ENCODE measurements at places on chromosomes 1 and 21. TPM values are rescaled to one million over a fixed set of nuclear protein-coding genes. Genes with fewer than 3 reads are reported as not detected.

DNA sequence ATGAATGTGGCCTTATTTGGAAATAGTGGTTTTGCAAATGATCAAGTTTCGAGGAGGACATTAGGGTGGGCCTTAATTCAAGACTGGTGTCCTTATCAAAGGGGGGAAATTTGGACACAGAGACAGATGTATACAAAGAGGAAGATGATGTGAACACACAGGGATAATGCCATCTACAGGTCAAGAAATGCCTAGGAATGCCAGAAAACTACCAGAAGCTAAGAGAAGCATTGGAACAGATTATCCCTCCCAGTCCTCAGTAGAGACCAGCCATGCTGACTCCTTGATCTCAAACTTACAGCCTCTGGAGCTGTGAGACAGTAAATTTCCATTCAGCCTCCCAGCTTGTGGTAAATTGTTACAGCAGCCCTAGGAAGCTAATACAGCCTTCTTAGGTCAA, 151.4 kb downstream of the PTGER3 start:
- peak; percentile 31 for DNase-seq

- no peak for DNase-seq
Observed at GRCh38 chr1:225423518-225423855, 4.4 kb downstream of the LBR start.

C4BPA gene
- total RNA-seq, result not detected

DNA sequence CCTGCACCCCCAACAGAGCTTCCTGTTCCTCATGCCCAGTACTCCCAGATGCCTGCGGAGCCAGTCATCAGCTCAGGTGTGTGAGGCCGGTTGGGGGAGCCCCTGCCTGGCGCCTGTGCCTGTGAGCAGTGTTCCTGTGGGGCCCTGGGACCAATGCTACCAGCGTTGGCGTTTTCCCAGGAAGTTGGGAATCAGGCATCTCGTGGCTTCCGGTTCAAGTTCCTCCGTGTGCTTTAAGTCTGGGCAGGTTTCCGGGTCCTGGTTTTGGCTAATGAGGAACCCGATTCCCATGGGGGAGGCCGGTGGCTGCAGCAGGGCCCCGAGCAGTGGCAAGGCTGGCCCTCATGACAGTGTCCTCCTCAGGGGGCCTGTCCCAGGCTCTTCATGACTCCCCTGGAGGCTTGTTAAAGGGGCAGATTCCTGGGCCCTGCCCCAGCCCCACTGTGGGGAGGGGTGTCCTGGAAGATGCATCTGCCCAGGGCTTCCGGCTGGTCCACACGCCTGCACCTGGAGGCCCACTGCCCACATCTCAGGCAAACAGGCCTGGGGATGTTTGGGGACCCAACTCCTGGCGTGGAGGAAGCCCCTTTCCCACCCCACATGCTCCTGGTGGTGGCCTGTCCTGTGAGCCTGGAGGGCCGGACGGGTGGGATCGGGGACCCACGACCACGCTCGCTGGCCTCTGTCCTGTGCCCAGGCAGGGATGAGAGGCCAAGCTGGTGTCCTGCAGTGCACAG, 26.2 kb downstream of the TP73 start:
- no peak for DNase-seq

LCA5L gene
- 0.65 TPM for total RNA-seq

DNA sequence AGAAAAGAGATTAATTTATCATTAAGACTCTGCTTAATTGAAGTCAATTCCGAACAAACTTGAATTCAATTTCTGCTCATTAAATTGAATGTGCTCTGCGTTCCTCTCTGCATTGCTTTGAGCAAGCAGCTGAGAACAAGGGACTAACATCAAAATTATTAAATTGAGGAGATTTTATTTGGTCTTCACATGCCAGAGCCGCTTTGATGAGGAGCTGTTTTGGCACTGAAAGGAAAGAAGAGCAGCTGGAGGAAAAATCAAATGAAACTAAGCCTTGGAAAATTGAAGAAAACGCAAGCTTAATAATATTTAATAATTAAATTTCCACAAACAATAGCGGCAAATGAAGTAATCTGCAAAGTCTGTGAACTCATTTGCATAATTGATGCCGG, 222.0 kb upstream of the PKN2 start:
- DNase-seq, result no peak

DNA sequence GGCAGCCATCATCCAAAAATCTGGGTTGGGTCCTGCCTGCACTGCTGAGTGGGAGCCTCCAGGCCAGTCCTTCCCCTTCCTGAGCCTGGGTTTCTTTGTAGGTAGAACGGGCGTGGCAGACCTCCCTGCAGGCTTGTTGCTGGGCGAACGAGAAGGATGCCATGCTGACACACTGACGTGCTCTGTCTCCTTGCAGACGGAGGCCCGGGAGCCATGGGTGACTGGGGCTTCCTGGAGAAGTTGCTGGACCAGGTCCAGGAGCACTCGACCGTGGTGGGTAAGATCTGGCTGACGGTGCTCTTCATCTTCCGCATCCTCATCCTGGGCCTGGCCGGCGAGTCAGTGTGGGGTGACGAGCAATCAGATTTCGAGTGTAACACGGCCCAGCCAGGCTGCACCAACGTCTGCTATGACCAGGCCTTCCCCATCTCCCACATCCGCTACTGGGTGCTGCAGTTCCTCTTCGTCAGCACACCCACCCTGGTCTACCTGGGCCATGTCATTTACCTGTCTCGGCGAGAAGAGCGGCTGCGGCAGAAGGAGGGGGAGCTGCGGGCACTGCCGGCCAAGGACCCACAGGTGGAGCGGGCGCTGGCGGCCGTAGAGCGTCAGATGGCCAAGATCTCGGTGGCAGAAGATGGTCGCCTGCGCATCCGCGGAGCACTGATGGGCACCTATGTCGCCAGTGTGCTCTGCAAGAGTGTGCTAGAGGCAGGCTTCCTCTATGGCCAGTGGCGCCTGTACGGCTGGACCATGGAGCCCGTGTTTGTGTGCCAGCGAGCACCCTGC, 1.4 kb downstream of the GJA4 start:
- DNase-seq, result no peak

GRCh38 chr1:183302452-183303322, 115.5 kb downstream of the NMNAT2 start:
- DNase-seq, result no peak

SSX2IP gene
- total RNA-seq, result 34.9 TPM

DNA sequence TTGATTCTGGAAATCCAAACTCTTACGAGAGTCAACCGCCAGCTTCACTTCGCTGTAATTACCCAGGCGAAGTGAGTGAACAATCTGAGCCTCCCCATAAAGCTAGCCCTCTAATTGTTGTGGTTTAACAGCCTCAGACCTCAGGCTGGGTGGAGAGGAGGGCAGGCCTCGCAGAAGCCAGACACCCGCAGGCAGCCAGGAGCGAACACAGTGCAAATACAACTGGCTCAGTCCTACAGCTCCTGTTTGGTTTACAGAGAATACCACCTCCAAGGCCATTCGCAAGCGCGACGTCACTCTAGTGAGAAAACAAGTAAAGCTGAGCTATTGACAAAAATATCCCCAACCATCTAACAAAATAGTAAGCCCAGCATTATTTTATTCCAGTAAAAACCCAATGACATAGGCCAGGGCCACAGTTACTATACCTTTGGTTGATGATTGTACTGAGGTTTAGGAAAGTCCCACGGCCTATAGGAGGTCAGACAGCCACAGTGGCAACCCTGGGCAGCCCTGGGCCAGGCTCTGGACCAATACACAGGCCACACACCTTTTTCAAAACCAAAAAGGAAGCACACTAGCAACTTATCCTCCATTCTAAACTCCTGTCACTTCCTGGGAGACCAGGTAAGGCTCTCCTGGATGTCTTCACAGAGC, 163.3 kb downstream of the ETS2 start:
- no peak for DNase-seq

GRCh38 chr1:36123356-36123755, 1.7 kb downstream of the COL8A2 start:
- DNase-seq, result no peak

GRCh38 chr1:22428672-22429071, 23.0 kb upstream of the ZBTB40 start:
- peak; percentile 59 for DNase-seq

DNA sequence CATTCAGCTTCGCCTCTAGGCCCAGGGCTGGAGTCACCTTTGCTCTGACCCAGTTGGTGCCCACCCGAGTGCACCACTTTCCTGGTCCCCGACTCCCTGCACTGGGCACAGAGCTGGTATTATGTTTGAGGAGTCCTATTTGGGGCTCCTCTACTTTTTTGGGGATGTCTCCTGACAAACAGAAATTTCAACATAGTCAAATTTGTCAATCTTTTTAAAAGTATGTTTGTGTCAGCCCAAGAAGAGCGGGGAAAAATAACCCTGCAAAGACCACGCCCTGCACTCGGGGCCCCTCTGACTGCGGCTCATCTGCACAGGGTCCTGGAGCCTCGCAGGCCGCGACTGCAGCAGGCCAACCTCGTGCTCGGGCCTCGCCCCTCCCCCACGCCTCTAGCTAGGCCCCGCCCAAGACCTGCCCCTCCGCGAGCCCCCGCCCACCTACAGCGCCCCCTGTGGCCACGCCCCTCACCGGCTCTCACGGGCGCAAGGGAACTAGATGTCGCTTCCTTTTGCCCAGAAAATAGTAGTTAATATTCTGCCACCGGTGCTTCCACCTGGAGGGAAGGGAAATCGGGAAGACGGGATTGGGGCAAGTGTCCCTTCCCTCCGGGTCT, 11.4 kb downstream of the FAM229A start:
- peak; percentile 64 for DNase-seq

- no peak for DNase-seq
Observed at GRCh38 chr1:30403726-30404125, 319.7 kb downstream of the MATN1 start.

- no peak for DNase-seq
Observed at GRCh38 chr1:69523461-69523860, 44.3 kb upstream of the LRRC7 start.

C1orf141 gene
- 0.65 TPM for total RNA-seq

GRCh38 chr1:198927129-198927528, 288.3 kb downstream of the PTPRC start:
- DNase-seq, result no peak

All from fibroblast of the aortic adventitia (primary cell).